T-helper 22 cell (primary cell): ENCODE measurements at places on chromosomes 7 and 10.

GRCh38 chr7:5350600-5351385, 68.0 kb downstream of the SLC29A4 start:
- no peak for DNase-seq

DNA sequence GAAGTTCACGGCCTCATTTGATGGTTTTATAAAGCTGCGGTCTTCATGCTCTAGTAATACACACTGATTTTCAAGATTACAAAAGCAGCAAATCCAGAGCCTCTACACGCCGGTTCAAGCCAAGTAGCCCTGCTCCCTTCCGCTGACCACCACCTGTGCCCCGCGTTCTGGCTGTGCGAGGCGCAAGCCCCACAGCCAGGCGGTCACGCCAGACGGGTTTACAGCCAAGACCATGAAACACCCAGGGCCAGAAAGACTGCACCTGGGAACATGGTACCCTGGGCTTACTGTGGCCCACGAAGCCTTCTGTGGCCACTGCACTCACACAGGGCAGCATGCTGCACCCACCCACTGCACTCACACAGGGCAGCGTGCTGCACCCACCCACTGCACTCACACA, 33.6 kb downstream of the GPER1 start:
- no peak for DNase-seq

- DNase-seq, result no peak
Measured at GRCh38 chr10:99924451-99925255, 85.1 kb downstream of the DNMBP start.

GRCh38 chr10:25024528-25024927, 8.1 kb downstream of the THNSL1 start:
- no peak for DNase-seq

DNA sequence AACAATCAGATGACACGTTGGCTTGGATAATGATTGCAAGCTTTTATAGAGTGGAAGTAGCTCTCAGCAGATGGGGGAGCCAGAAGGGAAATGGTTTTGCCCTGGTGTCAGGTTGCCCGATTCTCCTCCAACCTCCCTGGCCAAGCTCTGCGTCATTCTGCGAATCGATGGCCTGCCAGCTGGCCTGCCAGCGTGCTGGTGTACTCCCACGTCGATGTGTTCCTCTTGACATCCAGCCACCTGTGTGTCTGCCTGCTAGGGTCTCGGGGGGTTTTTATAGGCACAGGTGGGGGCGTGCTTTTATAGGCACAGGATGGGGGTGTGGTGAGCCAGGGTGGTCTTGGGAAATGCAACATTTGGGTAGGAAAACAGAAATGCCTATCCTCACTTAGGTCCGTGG, 4.6 kb downstream of the NET1 start:
- DNase-seq, result no peak

- DNase-seq, result no peak
Measured at GRCh38 chr7:134375206-134375605, 58.5 kb upstream of the SLC35B4 start.

DNA sequence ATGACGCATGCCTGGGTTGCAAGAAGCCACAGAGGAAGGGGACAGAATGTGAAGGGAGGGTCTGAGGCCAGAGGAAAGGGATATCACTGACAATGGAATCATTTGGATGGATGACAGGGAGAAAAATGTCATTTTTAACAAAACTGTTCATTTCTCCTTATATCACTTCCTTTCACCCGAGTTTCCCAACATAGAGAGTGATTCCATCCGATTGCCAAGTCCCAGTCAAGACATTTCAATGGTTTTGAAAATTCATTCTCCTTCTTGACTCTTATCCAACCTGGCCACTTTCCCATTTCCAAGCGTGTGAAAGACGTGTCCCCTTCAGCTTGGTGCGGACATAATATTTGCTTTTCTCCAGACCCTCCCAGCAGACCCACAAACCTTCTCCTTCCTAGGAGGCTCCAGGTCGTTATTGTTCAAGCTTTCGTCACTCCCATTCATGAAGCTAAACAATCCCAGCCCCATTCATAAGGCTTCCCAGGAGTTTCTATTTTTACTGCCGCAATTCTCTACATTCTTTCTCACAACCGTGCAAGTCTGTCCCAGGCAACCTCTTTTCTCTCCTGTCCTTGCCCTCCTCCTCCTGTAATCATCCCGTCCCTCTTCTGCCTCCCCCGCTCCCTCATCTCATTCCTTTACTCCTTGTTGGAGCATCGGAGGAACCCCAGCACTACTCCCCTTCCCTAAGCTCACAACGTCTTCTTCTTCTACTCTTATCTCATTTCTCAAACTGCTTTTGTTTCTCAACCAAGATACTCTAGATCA, 301.3 kb upstream of the KLF6 start:
- no peak for DNase-seq

DNA sequence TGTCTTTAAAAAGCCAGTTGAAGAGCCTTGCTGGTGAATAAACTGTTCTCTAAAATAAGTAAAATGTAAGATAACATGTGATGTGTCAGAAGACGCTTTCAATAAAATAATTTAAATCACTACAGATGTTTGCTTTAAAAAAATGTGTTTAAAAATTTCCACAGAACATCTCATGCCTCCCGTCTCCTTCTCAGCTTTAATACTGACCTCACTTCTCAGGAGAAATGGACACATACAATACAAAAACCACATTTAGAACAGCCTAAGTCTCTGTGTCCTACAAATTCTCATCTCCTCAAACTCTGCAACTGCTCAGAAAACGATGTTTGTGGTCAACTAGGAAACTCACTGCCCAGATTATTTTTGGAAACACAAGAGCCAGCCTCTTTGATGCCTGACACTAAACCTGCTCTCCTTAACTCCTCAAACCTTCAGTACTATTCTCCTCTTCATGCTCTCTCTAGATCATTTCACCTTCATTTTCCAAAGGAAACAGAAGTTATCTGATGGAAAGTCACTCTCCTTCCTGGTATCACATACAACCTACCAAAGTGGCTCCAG, 120.3 kb downstream of the ZNF438 start:
- no peak for DNase-seq

GRCh38 chr7:115217373-115217772, 295.5 kb downstream of the MDFIC start:
- DNase-seq, result no peak

- DNase-seq, result no peak
Measured at GRCh38 chr7:139572704-139573385, 49.4 kb downstream of the CLEC2L start.

- no peak for DNase-seq
Measured at GRCh38 chr7:155741805-155742204, 70.5 kb downstream of the SHH start.

DNA sequence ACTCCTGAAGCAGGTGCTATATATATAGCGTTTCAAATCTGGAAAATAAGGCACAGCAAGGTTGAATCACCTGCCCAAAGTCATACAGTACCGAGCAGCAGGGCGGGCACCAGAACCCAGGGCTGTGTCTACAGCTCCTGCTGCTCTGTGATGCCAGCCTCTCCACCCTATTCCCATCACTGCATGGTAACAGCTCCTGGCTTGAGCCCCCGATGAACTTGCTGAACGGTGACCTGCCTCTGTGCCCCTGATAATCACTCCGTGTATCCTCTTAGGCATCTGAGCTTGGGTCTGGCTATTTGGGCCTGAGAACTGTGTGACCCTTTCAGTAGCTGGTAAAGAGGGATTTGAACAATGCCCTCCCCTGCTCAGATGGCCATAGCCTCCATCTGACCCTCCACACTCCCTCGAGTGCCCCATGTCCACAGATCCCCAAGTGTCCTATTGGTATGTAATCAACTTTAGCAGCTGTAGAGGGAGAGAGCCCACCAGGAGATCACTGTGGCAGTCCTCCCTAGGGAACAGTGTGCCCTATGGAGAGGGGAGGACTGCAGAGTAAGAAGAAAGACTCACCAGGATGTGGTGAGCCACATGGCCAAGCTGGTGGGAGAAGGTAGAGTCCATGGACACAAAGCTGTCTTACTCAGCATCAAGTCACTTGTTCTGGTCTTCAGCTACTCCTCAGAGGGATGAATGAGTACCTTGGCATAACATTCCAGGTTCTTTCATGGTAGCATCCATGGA, 1.1 kb upstream of the ARHGAP22 start:
- DNase-seq, result no peak

GRCh38 chr7:129841465-129841864, 111.3 kb downstream of the UBE2H start:
- DNase-seq, result no peak

- no peak for DNase-seq
Measured at GRCh38 chr10:127463548-127463947, 85.6 kb upstream of the NPS start.

DNA sequence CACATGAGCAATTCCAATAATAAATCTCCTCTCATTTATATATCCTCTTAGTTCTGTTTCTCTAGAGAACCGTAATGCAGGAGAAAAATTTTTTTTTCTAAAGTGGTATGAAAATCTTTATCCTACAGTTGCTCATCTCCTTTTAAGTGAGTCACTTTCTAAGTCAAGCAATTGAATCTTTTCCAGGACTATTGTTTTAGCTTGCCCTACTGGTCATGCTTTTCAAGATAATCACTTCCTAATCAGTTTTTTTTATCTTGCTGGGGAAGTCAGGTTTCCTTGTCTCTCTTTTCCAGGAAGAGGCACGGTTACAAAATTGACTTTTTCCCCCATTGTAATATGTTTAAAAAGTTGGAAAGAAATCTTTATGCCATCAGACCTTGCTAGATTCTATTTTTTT, 44.0 kb downstream of the INPP5F start:
- no peak for DNase-seq

DNA sequence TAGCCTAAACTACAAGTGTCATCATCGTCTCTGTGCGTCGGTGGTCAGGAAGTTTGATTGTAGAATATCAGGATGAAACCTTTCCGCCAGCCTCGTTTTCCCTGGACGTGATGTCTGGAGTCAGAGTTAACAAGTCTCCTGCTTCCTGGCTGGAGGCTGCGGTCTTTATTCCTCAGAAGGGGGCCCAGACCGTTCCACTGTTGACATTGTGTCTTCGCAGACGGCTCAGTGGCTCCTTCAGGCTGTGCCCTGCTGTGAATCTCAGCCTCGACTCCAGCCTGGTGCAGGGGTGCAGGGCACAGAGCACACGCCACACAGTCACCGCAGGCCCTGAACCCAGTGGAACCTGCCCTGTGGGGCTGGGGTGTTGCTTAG, 37.2 kb upstream of the INSIG1 start:
- DNase-seq, result no peak

GRCh38 chr10:93368210-93368609, 113.9 kb downstream of the MYOF start:
- DNase-seq, result no peak

- DNase-seq, result no peak
Measured at GRCh38 chr7:100588438-100588837, 2.3 kb downstream of the FBXO24 start.

- DNase-seq, result no peak
Measured at GRCh38 chr10:126696684-126697083, 26.2 kb upstream of the C10orf90 start.

DNA sequence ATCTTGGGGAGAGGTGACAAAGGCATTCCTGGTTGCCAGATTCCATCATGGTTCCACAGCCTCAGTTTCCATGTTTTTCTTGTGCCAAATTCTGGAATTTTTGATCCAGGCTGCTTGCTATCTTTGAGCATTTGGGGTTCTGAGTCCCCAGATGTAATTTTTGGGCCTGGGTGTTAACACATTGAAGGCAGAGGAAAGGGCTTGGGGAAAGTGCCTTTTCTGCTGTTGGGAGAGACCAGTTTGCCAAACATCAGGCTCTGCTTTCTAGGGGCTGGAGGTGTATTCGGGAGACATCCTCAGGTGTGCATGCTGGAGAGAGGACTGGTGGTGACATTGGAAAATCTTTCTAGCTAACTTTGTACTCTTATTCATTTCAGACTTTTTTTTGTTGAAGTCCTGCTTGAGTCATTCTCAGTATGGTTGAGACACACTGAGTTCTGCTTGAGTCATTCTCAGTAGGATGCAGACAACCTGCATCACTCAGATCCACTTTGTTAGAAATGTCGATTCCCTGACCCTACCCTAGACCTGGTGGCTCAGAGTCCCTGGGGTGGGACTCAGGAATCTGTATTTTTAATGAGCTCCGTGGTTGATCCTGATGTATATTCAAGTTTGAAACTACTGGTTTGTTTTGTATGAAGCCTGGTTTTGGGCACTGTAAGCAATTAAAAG, 101.0 kb downstream of the LRMDA start:
- no peak for DNase-seq

DNA sequence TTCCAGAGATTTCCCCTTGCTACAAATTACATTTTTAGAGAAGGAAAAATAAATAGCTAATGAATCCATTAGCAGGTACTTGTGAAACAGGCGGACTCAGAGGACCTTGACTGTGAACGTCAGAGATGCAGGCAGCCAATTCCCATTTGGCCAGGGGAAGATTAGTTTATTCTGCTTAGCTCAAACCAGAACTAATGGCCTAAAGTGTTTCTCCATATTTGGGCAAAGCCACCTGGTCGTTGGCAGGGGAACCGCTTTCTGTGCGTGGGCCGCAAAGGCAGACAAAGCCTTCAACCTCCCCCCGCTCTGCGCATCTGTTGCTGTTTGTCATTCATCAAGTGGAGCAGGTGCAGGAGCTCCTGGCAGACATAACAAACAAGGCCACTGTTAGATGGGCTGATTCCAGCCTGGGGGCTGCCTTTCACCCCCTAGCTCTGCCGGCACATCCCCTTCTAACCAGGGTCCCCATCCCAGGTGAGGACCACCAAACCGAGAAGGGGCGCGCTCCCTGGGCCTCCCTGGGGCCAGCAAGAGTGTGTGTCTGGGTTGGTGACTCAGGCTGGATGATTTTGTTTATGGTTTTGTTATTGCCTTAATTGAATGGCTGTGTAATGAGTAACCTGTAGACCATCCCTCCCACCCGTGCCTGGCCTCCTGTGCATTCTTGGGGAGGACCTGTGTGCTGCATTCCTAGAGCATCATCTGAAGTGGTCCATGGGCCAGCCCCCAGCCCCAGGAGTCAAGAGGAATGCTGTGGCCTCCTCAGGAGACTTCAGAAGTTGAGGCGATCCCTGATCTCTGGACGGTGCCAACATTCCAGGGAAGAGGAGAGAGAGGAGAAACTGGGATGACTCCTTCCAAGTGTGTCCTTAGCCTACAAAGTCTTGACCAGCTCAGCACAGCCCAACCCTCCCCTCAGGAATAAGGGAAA, 14.5 kb upstream of the CPA1 start:
- no peak for DNase-seq

- DNase-seq, result no peak
Measured at GRCh38 chr7:129376778-129377700, 57.2 kb upstream of the STRIP2 start.

DNA sequence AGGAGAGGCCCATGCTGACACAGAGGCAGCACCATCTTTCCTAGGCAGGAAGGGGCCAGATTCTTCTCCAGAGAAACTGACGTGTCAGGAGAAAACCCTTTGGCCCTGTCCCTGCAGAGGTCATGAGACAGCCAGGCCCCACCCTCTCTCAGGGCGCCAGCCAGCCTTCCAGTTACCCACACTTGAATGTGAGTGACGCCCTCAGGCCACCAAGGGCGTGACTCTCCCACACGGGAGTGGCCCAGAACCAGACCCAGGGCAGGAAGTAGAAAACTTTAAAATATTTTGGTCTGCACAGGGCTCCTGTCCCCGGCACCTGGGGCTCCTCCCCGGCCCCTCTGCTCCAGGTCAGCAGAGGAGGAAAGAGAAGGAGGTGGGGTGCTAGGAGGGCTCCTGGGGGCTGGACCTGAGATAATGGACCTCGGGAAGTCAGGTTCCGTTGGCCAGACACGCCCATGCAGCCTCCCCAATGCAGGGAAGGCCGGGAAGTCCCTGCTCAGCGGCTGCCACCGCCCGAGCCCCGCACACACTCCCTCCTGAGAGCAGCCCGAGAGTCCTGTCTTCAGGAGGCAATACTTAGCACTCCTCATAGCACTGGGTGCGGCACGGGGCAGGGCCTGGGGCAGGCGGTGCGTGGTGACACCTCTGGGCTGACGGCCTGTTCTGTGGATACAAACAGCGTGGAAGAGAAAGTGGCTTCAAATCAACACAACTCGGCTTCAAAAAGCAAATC, 67.0 kb upstream of the CFAP46 start:
- DNase-seq, result no peak
